Cortex of kidney (tissue), 1 donor: ENCODE measurements at places on chromosomes 6 and 20.

- no peak for DNase-seq
Measured at GRCh38 chr20:46377518-46377917, 28.9 kb downstream of the ELMO2 start.

GRCh38 chr6:154350293-154350692, 6.3 kb downstream of the IPCEF1 start:
- DNase-seq: no peak

GRCh38 chr6:166278579-166279392, 29.4 kb downstream of the PRR18 start:
- DNase-seq: no peak

GRCh38 chr6:169953686-169954085, 202.3 kb downstream of the ERMARD start:
- no peak for DNase-seq

GRCh38 chr6:92753956-92754355, 665.4 kb downstream of the EPHA7 start:
- DNase-seq: no peak

DNA sequence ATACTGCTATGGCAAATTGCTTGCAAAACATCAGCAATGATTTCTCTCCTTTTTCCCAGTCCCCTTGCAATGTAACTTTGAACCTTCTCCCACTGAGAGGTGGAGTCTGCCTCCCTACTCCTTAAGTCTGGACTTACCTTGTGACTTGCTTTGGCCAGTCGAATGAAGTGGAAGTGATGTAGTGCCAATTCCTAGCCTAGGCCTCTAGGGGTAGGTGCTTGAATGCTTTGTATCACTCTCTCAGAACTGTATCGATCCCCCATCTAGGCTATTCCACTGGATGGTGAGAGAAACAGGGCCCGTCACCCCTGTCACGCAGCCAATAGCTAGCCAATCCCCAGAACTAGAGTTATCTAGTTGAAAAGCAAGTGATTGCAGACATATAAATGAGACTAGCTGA, 238.6 kb downstream of the BTBD3 start:
- DNase-seq: no peak

DNA sequence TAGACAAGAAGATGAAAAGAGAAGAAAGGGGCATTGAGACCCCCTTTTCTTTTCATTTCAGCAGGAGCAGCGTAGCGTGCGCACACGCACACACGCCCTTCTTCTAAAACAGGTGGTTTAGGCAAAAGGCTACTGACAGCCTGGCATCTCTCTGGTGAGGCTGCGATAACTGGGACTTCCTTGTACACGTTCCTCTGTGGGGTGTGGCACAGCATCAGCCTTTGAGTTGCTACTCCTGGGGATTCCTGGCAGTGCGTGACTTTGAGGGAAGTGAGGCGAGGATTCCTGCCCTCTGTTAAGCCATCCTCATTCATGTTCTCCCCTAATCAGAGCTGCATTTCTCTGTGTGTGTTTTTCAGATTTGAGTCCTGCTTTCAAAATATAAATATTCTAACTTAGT, 94.7 kb downstream of the TMEM170B start:
- no peak for DNase-seq

DNA sequence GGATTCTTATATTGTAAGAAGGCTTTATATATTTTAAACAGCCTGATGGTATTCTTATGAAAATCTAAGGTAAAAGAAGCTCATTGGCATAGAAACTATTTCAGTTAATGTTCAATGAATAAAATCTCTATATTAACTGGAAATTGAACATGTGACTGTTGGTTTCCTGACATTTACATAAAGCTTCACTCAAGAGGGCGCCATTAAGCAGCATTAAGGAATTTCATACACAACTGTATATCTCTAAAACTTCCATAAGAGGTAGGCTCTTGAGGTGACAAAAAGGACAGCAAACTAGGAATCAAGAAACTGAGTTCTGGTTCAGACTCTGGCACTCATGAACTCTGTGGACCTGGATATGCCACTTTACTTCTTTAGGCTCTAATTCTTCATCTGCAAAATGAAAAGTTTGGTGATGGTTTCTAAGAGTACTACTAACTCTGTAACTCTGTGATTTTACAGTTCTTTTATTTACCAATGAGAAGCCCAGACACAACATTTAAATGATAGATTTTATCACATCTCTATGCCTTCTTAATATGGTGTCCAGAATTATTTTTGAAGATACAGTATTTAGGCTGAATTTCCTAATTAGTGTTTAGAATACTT, 147.5 kb downstream of the FLRT3 start:
- DNase-seq: no peak

GRCh38 chr20:10105046-10105445, 70.3 kb downstream of the ANKEF1 start:
- DNase-seq: no peak

- no peak for DNase-seq
Measured at GRCh38 chr6:90730151-90730673, 143.3 kb upstream of the MAP3K7 start.

DNA sequence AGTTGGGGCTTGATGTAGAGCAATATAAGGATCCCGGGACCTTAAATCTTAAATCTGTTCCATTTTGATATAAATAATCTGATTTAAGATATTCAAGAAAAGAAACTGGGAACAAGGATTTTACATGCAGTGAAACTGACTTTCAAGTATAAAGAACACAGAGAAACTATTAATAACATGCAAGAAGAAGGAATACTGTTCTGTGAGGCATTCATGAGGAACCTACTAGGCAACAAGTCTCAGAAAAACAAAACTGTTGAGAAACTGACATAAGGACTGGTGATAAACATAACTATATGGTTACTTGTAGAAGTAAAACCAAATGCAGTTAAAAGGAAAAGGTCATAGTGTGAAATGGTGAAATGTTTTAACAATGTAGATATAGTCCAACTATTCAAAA, 15.8 kb downstream of the HDDC2 start:
- no peak for DNase-seq

- DNase-seq: no peak
Measured at GRCh38 chr20:47559141-47559540, 57.5 kb downstream of the NCOA3 start.

GRCh38 chr6:53648184-53648943, 17.2 kb downstream of the KLHL31 start:
- DNase-seq: no peak

GRCh38 chr6:119333707-119334295, 15.8 kb downstream of the MAN1A1 start:
- DNase-seq: no peak

DNA sequence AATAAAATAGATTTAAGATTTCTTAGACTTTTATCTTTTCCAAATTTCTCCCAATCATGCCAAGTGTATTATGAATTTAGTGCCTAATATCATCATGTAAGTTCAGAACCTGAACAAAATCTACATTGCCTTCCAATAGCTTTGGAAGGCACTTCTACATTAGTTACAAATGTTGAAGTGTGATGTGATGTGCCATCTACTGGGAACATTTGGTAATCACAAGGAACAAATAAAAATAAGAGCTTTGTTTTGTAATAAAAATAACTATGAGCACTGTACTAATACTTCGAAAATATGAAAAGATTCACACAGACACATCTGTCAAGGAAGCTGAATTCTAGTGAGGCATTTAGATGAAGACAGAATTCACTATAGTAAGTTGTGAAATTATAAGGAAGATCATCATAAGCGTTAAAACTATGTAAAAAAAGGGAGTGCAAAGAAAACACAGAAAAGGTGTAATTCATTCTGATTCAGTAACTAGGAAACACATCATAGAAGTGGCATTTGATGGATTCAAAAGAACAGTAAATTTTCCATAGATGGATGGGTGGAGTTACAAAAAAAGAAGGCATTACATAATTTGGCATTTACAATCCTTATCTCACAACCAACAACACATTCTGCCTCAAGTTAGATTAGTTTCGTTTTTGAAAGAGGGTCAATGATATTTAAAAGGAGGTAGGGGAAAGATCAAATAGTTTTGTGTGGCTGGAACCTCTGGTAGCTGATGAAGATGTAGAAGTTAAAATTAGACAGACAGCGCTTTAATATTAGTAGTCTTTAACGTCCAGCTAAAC, 161.0 kb downstream of the ASCC3 start:
- DNase-seq: no peak

- no peak for DNase-seq
Measured at GRCh38 chr20:1033751-1034414, 31.8 kb upstream of the RSPO4 start.

DNA sequence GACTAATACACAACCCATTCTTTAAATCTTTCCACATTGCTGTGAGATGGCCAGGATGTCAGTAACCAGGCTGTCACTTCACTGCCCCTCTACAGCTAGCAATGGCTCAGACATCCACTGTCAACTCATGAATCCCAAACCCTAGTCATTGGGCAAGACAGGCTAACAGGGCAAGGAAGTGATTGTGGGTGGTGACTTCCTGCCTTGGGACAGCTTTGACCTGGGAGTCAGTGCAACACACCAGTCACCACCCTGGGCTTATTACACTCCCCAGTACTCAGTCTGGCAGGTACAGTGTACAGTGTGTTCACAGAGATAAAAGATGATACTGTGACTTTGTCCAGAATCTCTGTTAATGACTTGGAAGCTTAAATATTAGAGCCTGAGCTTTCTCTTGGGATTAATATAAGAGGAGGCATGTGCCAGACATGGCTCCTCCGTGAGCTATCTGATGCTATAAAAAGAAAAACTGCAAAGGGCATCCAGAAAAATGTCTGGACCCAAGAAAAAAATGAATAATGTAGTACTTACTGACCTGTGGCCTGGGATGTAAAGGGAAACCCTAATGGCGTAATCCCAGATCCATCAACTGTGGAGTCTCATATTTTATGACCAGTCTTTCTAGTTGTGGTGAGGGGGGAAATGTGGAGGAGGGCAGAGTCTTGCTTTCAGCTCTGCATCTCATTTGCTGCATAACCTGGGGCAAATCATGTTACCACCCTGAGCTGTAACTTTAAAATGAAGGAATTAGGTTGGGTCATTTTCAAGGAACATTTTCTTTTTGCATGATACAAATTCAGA, 244.4 kb downstream of the SLC24A3 start:
- DNase-seq: no peak

DNA sequence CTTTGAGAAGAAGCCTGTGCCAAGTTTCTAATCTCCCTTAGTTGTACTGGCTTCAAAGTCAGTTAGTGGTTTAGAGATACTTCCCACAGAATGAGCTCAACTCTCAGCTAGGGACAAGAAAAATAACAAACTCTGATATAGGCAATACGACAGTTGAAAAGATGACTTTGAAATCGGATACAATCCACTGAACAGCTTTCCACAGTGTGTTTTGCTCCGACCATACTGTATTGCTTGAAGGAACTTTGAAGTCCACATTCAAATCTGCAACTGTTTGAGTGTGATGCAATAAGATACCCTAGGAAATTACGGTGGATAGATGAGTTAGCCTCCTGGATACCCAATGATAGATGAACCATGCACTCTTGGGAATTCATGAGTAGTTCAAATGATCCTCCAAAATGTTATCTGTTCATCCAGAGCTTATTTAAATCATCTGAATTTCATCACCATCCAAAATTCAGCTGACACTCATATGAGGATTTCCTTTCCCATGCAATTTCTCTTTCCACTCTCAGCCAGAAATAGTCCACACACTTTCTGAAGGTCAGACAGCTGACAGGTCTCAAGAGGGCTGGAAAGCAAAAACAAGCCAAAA, 443.8 kb downstream of the HAO1 start:
- DNase-seq: no peak

DNA sequence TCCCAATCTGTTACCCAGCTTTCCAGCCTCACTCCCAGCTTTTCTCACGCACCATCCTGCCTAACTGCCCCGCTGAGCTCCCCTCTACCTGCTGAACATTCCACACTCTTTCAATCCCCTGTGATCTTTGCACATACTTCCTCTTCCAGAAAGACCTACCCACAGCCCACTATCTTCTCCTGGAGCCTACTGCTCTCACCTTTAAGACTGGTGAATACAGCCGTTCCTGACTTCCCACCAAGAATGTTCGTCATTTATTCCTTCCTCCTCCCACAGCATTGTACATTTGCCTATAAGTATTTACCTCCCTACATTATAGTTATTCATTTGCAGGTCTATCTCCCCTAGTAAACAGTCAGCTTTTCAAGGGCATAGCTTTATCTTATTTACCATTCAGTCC, 61.9 kb upstream of the MBOAT1 start:
- DNase-seq: no peak

DNA sequence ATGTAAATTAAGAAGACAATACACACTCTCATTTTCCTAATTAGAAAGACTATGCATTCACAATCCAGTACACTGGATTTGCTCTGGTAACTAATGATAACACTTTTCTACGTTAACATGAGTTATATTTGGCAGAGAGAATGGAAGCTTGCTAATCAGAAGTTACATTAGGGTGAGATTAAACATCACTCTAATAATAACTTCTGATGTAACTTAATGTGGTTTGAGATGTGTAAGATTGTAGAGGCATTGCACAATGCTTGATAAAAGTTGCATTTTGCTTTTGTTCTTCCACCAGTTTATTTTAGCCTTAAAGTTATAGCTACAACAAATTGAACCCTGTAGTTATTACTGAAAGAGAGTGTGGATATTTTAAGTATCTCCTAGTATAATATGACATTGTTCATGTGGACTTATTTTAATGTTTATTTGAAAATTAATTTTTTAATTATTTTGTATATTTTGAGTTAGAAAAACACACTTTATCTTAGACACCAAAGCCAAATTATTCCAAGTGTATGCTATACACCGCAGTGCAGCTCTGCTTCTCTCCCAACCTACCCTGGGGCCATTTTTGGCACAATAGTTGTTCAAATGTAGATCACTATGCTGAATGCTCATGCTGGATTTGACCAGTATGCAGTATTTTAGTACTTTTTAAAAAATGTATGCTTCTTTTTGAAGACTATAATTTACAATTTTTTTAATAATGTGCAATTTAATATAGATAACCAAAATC, 143.2 kb downstream of the SLC16A10 start:
- no peak for DNase-seq

- no peak for DNase-seq
Measured at GRCh38 chr20:17943343-17943742, 25.3 kb downstream of the SNX5 start.

GRCh38 chr6:17476511-17476910, 83.1 kb downstream of the CAP2 start:
- DNase-seq: no peak

DNA sequence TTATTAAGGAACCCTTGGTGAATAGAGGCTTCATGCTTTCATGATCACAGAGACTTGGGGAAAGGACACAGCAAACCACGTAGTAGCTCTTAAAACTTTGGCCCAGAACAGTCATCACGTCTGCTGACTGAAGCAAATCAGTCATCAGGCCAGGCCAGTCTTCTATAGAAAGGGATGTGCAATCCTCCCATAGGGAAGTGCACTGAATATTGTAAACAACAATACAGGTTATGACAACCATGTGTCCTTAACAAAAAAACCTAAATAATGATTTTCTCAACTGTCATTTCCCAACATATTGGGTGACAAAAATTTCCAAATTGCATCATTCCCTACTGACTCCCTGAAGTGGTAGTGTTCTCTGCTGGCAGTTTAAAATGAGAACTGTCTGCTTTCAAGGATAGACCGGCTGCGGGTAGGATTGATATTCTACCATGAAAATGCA, 388.2 kb upstream of the CITED2 start:
- DNase-seq: no peak

GRCh38 chr6:14305131-14305530, 187.6 kb downstream of the CD83 start:
- no peak for DNase-seq

GRCh38 chr6:64037427-64037826, 401.8 kb downstream of the PHF3 start:
- DNase-seq: no peak

GRCh38 chr6:132498638-132499037, 14.3 kb downstream of the STX7 start:
- DNase-seq: no peak

GRCh38 chr6:160634706-160635105, 29.4 kb downstream of the LPA start:
- DNase-seq: no peak
